ENCODE measurements at places on chromosomes 1 and 21. TPM values are rescaled to one million over a fixed set of nuclear protein-coding genes. Genes with fewer than 3 reads are reported as not detected.

The EPS8L3 gene
- polyA plus RNA-seq: not detected

DNA sequence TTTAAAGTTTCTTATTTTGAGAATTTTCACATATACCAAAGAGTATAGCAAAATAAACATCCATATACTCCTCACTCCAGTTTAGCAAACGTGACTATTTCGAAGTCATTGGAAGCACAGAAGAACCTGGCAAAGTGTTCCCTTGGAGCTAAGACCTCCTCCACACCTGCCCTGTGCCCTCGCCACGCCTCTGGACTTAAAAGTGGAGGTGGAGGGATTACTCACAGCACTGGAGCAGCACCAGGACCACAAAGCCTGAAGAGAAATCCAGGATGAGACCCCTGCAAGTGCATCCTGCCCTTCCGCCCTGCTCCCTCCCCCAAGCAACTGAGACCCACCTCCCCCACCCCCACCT is 436 bp downstream of the CHI3L1 start:
- no peaks in the 10 kb centered on the region for H3K27me3 ChIP-seq
- H3K27ac ChIP-seq: no peak overlapping the region
- DNase-seq: no peak
- no peak overlapping the region for H3K4me3 ChIP-seq
- H3K36me3 ChIP-seq: no peaks in the 10 kb centered on the region

GRCh38 chr1:93565496-93566206 is 116.0 kb downstream of the BCAR3 start:
- H3K36me3 ChIP-seq: no peaks in the 10 kb centered on the region
- no peaks in the 10 kb centered on the region for H3K4me1 ChIP-seq
- no peak for DNase-seq
- no peaks in the 10 kb centered on the region for H3K27me3 ChIP-seq

The CCDC27 gene
- polyA plus RNA-seq: not detected

GRCh38 chr1:7707527-7707926 is 63.6 kb upstream of the VAMP3 start:
- DNase-seq: no peak
- peaks cover 36% of the 10 kb centered on the region for H3K27me3 ChIP-seq
- no peak overlapping the region for H3K4me3 ChIP-seq
- peaks cover 8% of the 10 kb centered on the region for H3K4me1 ChIP-seq

DNA sequence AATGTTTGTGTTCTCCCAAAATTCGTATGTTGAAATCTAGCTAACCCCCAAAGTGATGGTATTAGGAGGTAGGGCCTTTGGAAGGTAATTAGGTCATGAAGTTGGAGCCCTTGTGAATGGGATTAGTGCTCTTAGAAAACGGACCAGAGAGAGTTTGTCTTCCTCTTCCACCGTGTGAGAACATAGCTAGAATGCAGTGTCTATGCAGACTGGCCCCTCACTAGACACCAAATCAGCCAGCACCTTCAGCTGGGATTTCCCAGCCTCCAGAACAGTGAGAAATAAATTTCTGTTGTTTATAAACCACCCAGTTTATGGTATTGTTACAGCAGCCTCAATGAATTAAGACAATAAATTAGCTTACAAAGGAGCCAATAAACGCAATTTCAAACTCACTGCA is 58.0 kb downstream of the KIAA0319L start:
- DNase-seq: no peak
- no peaks in the 10 kb centered on the region for H3K4me1 ChIP-seq
- no peak overlapping the region for H3K27ac ChIP-seq
- H3K36me3 ChIP-seq: no peaks in the 10 kb centered on the region

DNA sequence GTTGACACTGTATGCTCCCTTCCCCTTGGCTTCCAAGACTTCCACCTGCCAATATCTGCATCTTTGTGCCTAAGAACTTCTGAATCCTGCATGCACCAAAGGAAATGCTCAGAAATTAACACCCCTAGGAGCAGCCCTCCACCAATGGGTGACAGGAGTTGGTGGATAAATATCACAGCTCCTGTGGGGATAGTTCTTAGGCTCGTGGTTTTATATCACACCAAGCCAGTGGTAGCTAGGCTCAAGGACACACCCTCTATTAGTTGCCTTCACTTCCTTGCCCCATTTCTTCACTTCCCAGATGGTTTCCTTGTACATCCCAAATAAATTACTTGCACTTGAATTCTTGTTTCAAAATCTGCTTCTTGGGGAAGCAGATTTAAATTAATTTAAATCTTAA is 16.9 kb upstream of the CDC14A start:
- no peak for DNase-seq
- no peaks in the 10 kb centered on the region for H3K4me1 ChIP-seq
- no peak overlapping the region for H3K27ac ChIP-seq
- H3K4me3 ChIP-seq: no peak overlapping the region
- no peaks in the 10 kb centered on the region for H3K27me3 ChIP-seq

- peaks cover 71% of the 10 kb centered on the region for H3K4me1 ChIP-seq
- no peaks in the 10 kb centered on the region for H3K36me3 ChIP-seq
- peak within 1 kb of the TSS; percentile 95 for H3K27ac ChIP-seq
- peak; percentile 77 for DNase-seq
- peak within 1 kb of the TSS; percentile 78 for H3K4me3 ChIP-seq
Measured at GRCh38 chr1:151006327-151007052, at the start of gene MINDY1. TSS of gene MINDY1 (minus strand) at chr1:151006902. CDS start at chr1:151002617, 4,285 bp downstream.

DNA sequence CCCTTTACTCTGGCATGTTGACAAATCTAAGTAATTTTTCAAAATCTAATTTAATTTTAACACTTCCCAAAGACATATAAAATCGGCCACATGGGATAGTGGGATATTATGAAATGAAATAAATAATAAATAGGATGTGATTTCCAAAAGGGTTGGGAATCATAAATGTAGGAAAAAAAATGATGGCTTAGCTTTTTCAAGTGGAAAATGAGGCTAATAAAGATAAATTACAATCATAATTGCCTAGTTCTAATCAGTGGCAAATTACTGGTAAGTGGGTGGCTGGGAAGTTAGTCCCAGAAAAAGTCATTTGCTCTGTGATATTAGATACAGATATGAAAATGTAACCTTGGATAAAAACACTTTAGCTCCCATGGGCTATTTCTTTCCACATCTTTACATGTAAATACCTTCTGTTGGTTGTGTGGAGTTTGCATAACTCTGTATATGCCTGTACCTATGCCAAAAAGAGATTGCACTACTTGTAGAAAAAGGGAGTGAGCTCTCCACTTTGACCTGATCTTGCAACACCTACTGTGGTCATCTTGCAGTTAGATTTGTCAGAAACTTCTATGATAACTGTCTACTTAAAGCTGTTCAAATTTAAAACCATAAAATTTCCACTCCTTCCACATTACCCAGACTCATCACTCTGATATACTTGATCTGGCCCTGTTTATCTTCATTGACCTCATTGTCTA is 284.6 kb upstream of the KAZN start:
- no peaks in the 10 kb centered on the region for H3K36me3 ChIP-seq
- no peak overlapping the region for H3K4me3 ChIP-seq
- H3K4me1 ChIP-seq: no peaks in the 10 kb centered on the region
- DNase-seq: no peak
- H3K27ac ChIP-seq: no peak overlapping the region

DNA sequence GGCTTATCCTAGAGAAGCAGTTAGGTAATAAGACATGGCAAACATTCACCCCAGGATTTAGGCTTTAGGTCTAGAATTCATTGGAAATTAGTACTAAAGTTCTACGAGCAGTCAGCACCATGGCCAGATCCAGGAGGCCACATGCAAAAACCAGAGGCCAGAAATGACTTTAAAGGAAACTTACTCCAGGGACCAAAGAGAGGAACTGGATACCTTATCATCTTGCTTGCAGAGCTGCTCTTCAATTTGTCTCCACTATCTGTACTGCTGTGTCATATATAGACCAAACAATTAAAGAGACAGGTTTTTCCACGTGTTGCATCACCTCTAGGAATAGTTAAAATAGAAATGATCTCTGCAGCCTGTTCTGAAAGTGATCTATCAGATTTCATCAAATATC is 127.8 kb downstream of the LMX1A start:
- DNase-seq: no peak
- H3K4me3 ChIP-seq: no peak overlapping the region
- no peaks in the 10 kb centered on the region for H3K4me1 ChIP-seq
- no peak overlapping the region for H3K27ac ChIP-seq

- H3K4me1 ChIP-seq: no peaks in the 10 kb centered on the region
- DNase-seq: no peak
- H3K27me3 ChIP-seq: no peaks in the 10 kb centered on the region
- no peak overlapping the region for H3K27ac ChIP-seq
- H3K36me3 ChIP-seq: no peaks in the 10 kb centered on the region
- no peak overlapping the region for H3K4me3 ChIP-seq
Measured at GRCh38 chr21:39601187-39601928, 11.4 kb upstream of the B3GALT5 start.

GRCh38 chr1:54227891-54228310 is 27.9 kb downstream of the MRPL37 start:
- no peak overlapping the region for H3K4me3 ChIP-seq
- H3K36me3 ChIP-seq: no peaks in the 10 kb centered on the region
- H3K27ac ChIP-seq: no peak overlapping the region
- no peaks in the 10 kb centered on the region for H3K27me3 ChIP-seq
- peak; percentile 48 for DNase-seq
- H3K4me1 ChIP-seq: peaks cover 46% of the 10 kb centered on the region

- H3K4me1 ChIP-seq: peaks cover 1% of the 10 kb centered on the region
- H3K4me3 ChIP-seq: no peak overlapping the region
- peaks cover 84% of the 10 kb centered on the region for H3K36me3 ChIP-seq
- H3K27me3 ChIP-seq: no peaks in the 10 kb centered on the region
- no peak overlapping the region for H3K27ac ChIP-seq
- no peak for DNase-seq
Measured at GRCh38 chr1:150826299-150826698, 18.2 kb upstream of the CTSK start.

GRCh38 chr21:36145259-36145658 is 10.4 kb downstream of the CBR3 start:
- H3K27ac ChIP-seq: no peak overlapping the region
- no peak overlapping the region for H3K4me3 ChIP-seq

GRCh38 chr1:228695015-228695955 is 40.0 kb upstream of the RHOU start:
- no peaks in the 10 kb centered on the region for H3K27me3 ChIP-seq
- no peak for DNase-seq
- H3K27ac ChIP-seq: no peak overlapping the region
- no peak overlapping the region for H3K4me3 ChIP-seq
- H3K36me3 ChIP-seq: no peaks in the 10 kb centered on the region
- H3K4me1 ChIP-seq: peaks cover 15% of the 10 kb centered on the region

DNA sequence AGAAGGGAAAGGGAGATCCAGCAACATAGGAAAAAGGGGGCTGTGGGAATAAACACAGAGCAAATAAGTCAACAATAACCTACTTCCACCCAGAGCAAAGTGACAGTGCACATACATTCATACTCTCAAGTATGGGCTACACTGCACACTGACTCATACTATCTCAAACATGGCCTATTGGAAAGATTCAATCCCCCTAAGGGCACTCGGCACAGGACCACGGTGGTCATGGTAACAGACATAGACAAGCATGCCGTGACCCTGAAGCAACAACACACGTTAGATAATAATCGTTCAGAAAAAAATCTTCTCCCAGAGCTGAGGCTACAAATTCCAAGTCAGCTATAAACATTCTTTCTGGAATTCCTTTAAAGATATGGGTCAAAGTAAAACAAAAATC is 16.8 kb upstream of the JAK1 start:
- peaks cover 17% of the 10 kb centered on the region for H3K4me1 ChIP-seq
- no peak overlapping the region for H3K4me3 ChIP-seq
- no peaks in the 10 kb centered on the region for H3K36me3 ChIP-seq
- no peak for DNase-seq
- H3K27ac ChIP-seq: no peak overlapping the region

DNA sequence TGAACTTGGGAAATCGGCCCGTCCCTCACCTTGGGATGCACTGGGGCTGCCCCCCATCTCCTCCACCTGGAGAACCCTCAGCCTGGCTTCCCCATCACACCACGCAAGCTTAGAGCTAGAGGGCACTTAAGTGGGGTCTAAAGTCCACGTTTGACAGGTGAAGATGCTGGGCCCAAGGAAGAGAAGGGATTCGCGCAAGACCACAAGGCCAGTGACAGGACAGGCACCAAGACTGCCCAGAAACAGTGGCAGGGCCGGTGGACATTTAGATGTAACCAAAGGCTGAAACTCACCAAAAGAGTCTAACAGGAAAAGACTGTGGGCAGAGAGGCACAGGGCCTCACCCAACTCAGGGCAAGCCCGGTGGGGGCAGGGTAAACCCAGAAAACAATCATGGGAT is 130.8 kb upstream of the EDN2 start:
- H3K4me3 ChIP-seq: no peak overlapping the region
- peaks cover 18% of the 10 kb centered on the region for H3K4me1 ChIP-seq
- DNase-seq: no peak
- H3K27me3 ChIP-seq: no peaks in the 10 kb centered on the region
- no peak overlapping the region for H3K27ac ChIP-seq

The LAPTM5 gene
- 1,706 TPM for polyA plus RNA-seq

GRCh38 chr21:44485254-44485793 is 30.0 kb downstream of the LRRC3 start:
- no peak for DNase-seq
- H3K4me1 ChIP-seq: no peaks in the 10 kb centered on the region
- H3K27ac ChIP-seq: no peak overlapping the region
- no peak overlapping the region for H3K4me3 ChIP-seq
- peaks cover 3% of the 10 kb centered on the region for H3K27me3 ChIP-seq
- no peaks in the 10 kb centered on the region for H3K36me3 ChIP-seq

- no peaks in the 10 kb centered on the region for H3K27me3 ChIP-seq
- no peak overlapping the region for H3K4me3 ChIP-seq
- peaks cover 25% of the 10 kb centered on the region for H3K36me3 ChIP-seq
- no peak for DNase-seq
- H3K27ac ChIP-seq: no peak overlapping the region
Measured at GRCh38 chr1:36133484-36133883, 8.5 kb upstream of the COL8A2 start.

- no peak for DNase-seq
- no peaks in the 10 kb centered on the region for H3K4me1 ChIP-seq
- no peak overlapping the region for H3K4me3 ChIP-seq
- H3K27me3 ChIP-seq: no peaks in the 10 kb centered on the region
Measured at GRCh38 chr1:182515556-182515955, 65.6 kb downstream of the RGSL1 start.

GRCh38 chr1:24713176-24713575 is 32.1 kb upstream of the CLIC4 start:
- no peak overlapping the region for H3K4me3 ChIP-seq
- no peaks in the 10 kb centered on the region for H3K27me3 ChIP-seq
- H3K27ac ChIP-seq: no peak overlapping the region
- H3K36me3 ChIP-seq: no peaks in the 10 kb centered on the region

The RPTN gene
- polyA plus RNA-seq: not detected

GRCh38 chr1:65387821-65388220 is 32.6 kb upstream of the LEPR start:
- H3K36me3 ChIP-seq: no peaks in the 10 kb centered on the region
- H3K27ac ChIP-seq: no peak overlapping the region
- DNase-seq: no peak
- no peak overlapping the region for H3K4me3 ChIP-seq
- no peaks in the 10 kb centered on the region for H3K27me3 ChIP-seq

The RXFP4 gene
- polyA plus RNA-seq: 0.08 TPM

DNA sequence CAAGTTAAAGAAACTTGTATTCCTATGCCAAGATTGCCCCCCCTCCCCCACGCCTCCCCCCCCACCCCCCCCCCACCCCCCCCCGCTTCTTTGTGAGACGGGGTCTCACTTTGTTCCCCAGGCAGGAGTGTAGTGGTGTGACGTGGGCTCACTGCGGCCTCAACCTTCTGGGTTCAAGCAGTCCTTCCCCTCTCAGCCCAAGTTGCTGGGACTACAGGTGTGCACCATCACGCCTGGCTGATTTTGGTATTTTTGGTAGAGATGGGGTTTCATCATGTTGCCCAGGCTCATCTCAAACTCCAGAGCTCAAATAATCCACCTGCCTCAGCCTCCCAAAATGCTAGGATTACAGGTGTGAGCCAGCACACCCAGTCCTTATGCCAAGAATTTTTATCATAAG is 136.6 kb downstream of the POU2F1 start:
- no peak overlapping the region for H3K4me3 ChIP-seq
- no peaks in the 10 kb centered on the region for H3K36me3 ChIP-seq
- no peak overlapping the region for H3K27ac ChIP-seq
- H3K4me1 ChIP-seq: no peaks in the 10 kb centered on the region
- DNase-seq: no peak

The NMNAT2 gene
- polyA plus RNA-seq: 0.22 TPM

Measured in CD14-positive monocyte (primary cell).